Effector memory CD4-positive, alpha-beta T cell (primary cell): ENCODE measurements at places on chromosomes 6 and 20.

- DNase-seq, result no peak
These were observed 488.5 kb upstream of the BTBD3 start for GRCh38 chr20:11429168-11429567.

DNA sequence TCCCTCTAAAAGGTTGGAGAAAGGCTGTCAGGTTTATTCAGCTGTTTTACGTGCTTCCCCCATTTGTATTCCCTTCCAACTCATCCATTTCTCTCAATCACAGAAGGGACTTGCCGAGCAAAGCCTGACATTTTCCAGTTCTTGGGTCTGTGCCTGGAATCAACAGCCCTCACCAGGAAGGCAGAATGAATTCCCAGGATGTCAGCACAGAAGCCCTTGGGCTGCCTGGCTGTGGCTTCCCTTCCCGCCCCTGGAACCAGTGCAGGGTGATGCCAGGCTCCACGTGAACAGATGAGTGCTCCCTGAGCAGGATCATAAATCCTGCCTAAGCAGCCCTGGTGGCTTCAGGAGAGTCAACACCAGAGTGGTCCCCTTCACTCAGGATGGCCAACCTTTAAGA, 86.1 kb upstream of the CD83 start:
- DNase-seq, result no peak

DNA sequence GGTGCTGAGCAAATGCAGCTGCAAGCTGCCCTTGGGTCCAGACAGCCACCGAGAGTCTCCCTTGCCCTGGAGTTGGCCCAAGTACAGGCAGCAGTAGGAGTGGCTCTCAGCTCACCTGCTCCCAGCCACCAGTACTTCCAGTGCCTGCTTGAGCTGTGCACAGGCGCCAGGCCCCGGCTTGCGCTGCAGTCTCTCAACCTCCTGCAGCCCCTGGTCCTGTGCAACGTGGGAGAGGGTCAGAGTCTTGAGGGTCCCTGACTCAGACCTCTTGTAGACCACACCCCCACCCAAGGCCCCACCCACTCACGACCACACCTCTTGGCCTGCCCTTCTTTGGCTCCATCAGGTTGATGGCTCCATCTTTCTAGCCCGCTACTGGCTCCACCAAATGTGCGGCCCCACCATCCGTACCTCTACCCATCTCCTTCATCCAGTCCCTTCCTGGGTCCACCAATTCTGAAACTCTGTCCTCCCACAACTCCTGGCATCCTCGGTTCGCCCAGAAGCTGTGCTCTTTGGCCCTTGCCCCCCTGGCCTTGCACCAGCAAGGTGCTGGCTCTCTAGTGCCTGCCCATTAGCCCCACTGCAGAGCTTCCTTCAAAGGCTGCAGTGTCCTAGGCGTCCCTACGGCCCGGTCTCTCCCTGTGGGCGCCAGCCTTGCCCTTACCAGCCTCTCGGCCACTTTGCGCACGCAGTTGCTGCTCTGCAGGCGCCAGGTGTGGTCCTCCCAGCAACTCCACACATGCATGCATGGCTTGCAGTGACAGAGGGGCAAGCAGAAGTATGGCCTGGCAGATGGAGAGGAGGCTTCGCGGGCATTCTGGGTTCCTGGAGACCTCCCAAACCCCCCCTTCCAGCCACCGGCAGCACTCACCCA, 16.5 kb upstream of the SPAG4 start:
- no peak for DNase-seq

- DNase-seq, result no peak
These were observed 16.1 kb upstream of the SIRPB2 start for GRCh38 chr20:1507276-1507675.

DNA sequence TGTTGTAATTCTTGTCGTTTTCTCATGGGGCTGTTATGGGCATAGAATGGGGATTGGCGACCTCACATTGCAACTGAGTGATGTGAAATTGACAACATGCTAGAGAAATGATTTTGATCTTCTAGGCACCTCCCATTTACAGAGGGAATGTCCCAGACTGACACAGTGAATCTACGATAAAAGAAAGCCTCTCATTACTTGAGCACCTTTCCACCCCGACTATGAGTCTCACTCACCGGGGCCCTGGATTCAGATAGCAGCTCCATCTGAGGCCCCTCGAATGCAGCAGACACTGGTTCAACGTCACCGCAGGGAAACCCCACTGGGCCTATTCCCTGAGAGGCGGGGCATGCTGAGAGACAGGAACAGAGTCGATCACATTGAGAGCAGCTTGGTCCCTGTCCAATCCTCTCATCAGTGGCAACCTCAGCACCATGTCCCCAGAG, 49.1 kb downstream of the NFATC2 start:
- DNase-seq, result no peak

DNA sequence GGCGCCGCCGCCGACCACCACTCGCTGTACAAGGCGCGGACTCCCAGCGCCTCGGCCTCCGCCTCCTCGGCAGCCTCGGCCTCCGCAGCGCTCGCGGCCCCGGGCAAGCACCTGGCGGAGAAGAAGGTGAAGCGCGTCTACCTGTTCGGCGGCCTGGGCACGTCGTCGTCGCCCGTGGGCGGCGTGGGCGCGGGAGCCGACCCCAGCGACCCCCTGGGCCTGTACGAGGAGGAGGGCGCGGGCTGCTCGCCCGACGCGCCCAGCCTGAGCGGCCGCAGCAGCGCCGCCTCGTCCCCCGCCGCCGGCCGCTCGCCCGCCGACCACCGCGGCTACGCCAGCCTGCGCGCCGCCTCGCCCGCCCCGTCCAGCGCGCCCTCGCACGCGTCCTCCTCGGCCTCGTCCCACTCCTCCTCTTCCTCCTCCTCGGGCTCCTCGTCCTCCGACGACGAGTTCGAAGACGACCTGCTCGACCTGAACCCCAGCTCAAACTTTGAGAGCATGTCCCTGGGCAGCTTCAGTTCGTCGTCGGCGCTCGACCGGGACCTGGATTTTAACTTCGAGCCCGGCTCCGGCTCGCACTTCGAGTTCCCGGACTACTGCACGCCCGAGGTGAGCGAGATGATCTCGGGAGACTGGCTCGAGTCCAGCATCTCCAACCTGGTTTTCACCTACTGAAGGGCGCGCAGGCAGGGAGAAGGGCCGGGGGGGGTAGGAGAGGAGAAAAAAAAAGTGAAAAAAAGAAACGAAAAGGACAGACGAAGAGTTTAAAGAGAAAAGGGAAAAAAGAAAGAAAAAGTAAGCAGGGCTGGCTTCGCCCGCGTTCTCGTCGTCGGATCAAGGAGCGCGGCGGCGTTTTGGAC, 2.0 kb downstream of the SOX4 start:
- no peak for DNase-seq

DNA sequence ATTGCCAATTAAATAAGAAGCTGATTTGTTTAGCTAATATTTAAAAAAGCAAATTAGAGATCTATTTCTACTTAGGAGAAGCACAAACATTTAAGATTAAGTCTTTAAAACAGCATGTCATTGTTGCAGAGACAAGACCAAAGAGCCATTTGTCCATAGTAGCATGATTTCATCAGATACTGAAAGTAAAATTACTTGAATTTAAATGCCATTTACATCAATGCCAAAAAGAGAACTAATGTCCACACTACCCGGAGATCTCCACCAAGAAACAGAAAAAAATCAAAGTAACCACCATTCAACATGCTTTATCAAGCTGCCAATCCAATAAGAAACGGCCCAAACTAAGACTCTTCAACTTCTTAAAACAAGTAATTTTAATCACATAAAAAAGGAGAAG, 15.7 kb downstream of the AURKA start:
- no peak for DNase-seq

DNA sequence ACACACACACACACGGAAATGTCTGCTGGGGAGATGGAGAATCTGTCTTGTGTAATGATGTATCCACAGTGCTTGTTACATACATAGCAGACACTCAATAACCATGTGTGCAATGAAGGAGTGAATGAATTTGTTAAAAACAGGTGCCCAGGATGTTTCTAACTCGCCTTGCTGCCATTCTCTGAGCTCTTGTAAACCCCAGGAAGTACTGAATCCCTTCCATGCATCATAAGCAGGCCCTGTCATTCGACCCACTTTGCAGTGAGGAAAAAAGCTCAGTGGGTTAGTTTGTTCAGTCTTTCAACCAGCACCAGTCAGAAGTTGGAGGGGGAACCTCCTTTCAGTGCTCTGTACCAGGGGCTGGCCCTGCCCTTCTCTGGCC, 1.4 kb upstream of the KCNK5 start:
- no peak for DNase-seq

GRCh38 chr6:165223736-165224135, 85.7 kb downstream of the C6orf118 start:
- no peak for DNase-seq

DNA sequence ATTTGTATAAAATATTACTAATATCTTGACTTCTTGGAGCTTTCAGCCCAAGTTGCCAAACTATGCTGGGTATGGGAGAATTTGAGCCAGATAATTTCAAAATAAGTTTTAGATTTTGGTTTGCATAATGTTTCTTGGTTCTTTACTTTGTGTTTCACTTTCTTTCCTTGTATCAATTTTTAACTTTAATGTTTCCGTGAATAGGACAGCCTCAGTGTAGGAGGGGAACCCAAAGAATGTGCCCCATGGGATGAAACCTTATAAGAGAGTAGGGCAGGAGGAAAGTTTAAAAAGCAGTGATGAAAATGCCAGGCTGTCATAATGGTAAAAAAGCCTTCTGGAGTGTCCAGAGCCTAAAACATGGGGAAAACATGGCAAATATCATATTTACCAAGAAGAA, 252.4 kb upstream of the IRAK1BP1 start:
- no peak for DNase-seq

DNA sequence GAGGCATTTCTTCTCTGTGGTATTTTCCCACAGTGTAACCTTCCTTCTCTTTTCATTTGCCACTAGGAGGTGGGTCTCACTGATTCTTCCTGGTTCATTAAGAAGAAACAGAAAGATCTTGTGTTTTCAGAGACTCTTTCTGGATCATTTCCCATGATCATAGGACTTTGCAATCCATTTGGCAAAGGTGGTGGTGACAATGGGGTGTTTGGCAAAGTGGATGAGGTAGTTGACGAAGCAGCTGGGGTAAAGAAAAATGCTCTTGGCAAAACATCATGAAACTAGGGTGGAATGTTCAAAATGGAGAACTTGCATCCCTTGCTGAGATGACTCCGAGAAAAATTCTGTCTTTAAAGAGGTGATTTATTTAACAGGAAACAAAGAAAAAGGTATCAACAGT, 50.6 kb downstream of the TRAF3IP2 start:
- DNase-seq, result no peak

DNA sequence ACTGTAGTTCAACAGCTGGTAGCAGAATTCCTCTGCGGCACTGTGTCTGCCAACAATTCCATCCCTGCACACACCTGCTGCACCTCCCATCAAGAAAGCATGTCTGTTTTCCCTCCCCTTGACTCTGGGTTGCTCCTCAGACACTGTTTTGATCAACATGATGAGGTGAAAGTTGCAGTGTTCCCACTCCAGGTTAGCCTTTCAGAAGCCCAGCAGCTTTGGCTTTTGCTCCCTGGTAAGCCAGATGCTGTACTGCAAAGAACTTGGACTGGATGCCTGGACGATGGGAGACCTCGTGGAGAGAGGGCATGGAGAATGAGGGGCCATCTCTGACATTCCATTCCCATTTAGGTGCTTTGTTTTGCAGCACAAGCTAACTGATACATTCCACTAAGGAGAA, 79.1 kb upstream of the MAFB start:
- DNase-seq, result no peak

GRCh38 chr6:167828325-167828956, 1.7 kb downstream of the AFDN start:
- no peak for DNase-seq

GRCh38 chr6:138817799-138818198, 21.9 kb downstream of the ECT2L start:
- DNase-seq, result no peak

- DNase-seq, result no peak
These were observed 605.5 kb downstream of the HDGFL1 start for GRCh38 chr6:23174781-23175361.

GRCh38 chr6:71446057-71446456, 157.4 kb downstream of the OGFRL1 start:
- DNase-seq, result no peak

- peak; percentile 11 for DNase-seq
These were observed 47.1 kb downstream of the MCUR1 start for GRCh38 chr6:13767121-13767808.

GRCh38 chr6:53020005-53020744, 25.1 kb upstream of the GSTA4 start:
- no peak for DNase-seq

DNA sequence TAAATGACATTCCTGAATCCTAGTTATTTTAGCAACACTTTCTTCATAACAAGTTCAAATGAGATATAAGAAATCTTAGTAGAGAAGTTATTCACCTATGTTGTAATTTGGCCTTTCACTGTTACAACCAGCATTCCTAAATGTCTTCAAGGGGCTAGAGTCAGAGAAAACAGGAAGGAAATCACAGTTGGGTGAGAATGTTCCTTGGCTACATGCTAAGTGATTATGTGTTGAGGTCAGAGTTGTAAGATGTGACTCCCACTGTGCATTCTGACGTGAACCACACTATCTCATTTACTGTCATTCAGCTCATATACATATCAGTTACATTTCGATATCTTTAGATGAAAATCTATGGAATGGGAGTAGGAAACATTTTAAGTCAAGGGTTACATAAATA, 51.0 kb upstream of the MLIP start:
- DNase-seq, result no peak

- DNase-seq, result no peak
These were observed 491.7 kb downstream of the DHX35 start for GRCh38 chr20:39453890-39454289.

GRCh38 chr20:63076421-63076820, 69.7 kb upstream of the BHLHE23 start:
- DNase-seq, result no peak

GRCh38 chr6:85078058-85078457, 313.7 kb upstream of the TBX18 start:
- DNase-seq, result no peak

- no peak for DNase-seq
These were observed 183.0 kb upstream of the MMS22L start for GRCh38 chr6:97465877-97466561.

- DNase-seq, result no peak
These were observed 25.0 kb downstream of the ZDHHC14 start for GRCh38 chr6:157405986-157406385.

DNA sequence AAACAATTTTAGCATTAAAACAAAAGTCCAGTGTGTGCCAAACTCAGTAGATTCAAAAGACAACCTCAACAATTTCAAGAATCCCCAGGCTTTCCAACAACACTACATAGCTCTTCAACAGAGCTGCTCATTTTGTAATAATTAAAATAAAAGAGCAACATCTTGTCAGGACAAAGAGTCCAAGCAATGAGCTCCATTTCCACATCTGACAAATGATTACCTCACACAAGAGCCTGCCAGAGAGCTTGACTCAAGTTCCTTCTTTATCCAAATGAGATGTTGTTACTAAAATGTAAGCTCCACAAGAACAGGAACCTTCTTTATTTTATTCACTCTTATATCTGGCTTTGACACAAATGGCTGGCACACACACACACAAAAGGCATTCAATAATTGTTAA, 449.8 kb downstream of the HACE1 start:
- DNase-seq, result no peak

DNA sequence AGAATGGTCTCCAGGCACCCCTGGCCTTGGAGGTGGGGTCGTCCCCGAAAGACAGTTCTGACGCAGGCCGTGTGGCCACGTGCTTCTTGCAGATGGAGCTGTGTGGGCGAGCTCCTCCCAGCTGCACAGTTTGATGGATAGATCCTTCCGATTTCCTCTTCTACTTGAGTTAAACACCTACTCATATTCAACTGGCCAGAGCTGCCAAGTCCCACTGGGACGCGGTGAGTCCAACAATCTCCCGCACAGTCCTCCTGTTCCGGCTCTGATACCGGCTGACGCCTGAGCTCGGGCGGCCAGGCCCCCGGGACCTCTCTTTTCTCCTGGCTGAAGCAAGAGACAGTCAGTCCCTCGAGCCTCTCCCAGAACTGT, 57.9 kb upstream of the DACT2 start:
- DNase-seq, result no peak
